ENCODE measurements at places on chromosomes 16 and 17.
A peak's percentile ranks its signal among the peaks of the same experiment; 100 is the strongest.

DNA sequence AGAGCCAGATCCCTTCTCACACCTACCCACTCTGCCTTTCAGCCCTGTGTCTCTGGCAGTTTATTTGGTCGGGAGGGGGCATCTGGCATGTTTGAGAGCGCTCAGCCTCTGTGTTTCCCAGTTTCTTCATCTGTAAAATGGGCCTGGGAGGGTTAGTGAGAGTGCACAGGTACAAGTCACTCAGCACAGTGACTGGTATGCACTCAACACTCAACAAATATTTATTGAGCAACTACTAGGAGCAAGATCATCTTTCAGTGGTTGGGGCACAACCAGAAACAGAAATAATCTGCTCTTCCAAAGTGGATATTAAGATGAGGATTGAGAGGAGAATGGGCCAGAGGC lies 13.7 kb upstream of the SRCIN1 start:
- no peak for DNase-seq

DNA sequence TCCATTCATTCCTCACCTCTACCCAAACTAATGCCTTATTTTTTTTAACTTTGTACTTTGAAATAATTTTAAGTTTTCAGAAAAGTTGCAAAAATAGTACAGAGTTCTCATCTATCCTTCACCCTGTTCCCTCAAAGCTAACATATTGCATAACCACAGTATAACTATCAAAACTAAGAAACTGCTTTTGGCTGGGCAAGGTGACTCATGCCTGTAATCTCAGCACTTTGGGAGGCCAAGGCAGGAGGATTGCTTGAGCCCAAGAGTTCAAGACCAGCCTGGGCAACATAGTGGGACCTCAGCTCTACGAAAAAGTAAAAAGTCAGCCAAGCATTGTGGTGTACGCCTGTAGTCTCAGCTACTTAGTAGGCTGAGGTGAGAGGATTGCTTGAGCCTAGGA lies 147.7 kb downstream of the SKAP1 start:
- no peak for DNase-seq

- DNase-seq = no peak
Measured at GRCh38 chr16:20612551-20613480, 36.6 kb upstream of the ACSM2B start.

DNA sequence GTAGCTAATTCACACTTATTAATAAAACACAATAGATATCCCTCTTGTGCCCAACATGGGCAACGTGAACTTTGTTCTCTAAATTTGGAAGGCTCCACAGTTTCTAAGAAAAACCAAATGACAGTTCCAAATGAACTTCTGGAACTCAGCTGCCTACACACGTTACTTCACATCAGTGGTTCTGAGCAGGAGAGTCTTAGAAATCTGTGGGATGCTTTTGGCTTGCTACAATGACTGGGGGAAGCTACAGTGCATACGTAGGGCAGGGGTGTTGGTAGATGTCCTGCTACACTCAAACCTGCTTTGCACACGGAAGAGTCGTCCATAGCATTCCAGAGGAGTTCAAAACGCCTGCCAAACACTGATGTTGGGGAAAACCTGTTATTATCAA lies 8.0 kb downstream of the TXNDC11 start:
- DNase-seq = no peak

- DNase-seq = no peak
Measured at GRCh38 chr16:55565086-55565485, 1.4 kb upstream of the CAPNS2 start.

GRCh38 chr16:88992351-88993165 lies 15.6 kb upstream of the CBFA2T3 start:
- no peak for DNase-seq

DNA sequence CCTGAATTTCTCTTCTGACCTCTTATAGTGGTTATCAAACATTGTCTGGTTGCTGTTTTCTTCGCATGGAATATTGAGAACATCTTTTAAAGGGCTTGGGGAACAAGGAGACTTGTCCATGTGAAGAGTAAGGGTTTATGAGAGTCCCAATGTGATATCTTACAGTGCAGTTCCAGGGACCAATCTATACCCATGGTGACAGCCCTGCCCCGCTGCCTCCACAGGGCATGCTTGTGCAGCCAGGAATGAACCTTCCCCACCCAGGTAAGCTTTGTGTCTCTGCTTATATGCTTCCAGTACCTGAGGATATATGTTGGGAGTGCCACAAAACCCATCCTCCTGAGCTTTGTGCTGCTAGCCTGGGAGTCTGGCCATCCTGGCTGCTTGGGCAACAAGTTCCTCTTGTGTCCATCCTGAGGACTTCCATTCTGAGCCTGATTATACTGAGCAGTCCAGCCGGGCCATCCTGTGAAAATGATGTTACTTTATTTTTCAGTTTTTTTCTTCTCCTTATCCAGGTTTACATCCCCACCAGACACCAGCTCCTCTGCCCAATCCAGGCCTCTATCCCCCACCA lies 9.5 kb upstream of the RAPGEFL1 start:
- no peak for DNase-seq

DNA sequence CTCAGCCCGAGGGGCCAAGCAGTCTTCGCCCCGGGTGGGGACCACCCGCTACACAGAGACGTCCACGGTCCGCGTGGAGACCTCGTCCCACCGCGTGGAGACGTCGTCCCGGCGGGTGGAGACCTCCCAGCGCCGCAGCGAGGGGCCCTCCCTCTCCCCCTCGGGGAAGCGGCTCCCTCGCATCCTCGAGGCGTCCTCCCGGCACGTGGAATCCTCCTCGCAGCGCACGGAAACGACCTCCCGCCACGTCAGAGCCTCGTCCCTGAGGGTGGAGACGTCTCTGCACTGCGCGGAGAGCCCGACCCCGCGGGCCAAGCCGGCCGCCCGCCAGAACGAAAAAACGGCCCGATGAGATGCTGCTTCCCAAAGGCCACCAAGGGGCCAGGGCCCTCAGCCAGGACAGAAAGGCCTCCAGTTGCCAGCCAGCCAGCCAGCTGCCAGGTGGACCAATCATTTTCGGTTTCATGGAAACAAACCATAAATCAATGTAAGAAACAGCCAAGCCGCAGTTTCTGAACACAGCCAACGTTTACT lies 424 bp downstream of the C17orf100 start:
- no peak for DNase-seq

DNA sequence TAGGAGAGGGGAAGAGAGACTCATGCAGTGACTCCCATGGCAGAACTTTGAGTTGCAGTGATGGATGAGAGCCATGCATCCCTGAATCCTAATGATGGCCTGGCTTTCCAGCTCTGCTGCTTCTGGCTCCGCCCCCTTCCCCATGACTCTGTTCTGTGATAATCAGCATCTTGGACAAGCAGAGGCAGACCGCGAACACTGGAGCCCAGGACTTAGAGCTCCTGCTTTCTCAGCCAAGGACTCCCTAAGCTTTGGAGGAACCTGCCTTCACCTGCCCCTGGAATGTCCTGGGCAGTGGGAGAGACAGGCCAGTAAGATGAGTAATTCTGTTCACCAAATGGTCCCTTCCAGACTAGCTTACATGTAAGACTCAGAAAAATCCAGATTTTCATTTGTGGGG lies 12.5 kb downstream of the CCDC92B start:
- DNase-seq = no peak

GRCh38 chr17:56653877-56654276 lies 60.4 kb downstream of the NOG start:
- peak; percentile 38 for DNase-seq

DNA sequence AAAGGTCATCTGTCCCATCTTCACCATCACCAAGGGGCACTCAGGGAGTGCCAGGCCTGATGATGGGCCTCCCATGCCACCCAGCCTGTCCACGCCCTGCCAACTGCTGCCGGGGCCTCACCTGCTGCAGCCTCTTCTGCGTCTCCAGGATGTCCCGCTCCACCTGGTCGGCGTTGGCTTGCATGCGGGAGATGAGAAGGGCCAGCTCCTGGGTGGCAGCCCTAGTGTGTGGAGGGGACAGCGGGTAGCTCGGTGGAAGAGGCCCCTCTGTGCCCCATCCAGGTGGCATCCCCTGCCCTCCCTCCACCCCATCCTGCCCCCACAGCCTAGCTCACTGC lies 3.2 kb downstream of the EVPL start:
- DNase-seq = no peak

DNA sequence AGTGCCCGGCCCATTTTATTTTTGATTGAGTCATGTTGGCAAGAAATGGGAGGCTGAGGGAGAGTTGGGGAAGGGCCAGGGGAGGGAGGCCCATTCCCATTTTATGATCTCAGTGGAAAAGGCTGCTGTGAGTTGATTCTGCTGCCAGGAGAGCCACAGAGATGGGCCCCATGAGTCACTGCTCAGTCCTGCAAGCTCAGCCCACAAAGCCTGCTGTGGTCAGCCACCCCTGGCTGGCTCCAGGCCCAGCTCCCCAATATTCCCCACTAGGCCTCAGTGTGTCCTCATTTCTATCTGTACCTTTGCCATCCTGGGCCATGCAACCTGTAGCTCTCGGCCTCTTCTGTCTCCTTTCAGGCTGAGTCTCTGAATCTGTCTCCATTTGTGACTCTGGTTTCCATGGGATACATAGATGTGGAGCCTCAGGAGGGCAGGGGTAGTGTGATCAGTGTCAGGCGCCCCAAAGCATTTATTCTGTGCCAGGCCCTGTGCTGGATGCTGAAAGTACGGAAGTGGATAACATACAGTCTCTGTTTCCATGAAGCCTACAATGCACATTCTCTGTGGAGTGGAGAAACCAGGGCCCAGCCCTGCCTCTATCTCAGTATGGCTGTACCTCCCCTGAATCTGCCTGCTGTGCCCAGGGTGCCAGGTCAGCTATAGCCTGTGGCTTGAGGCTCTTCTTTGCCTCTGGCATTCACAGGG lies 1.9 kb upstream of the PLEKHG4 start:
- no peak for DNase-seq

GRCh38 chr17:63444457-63444856 lies 1.6 kb downstream of the CYB561 start:
- DNase-seq = no peak

GRCh38 chr17:67440277-67441051 lies 63.4 kb downstream of the PITPNC1 start:
- no peak for DNase-seq

DNA sequence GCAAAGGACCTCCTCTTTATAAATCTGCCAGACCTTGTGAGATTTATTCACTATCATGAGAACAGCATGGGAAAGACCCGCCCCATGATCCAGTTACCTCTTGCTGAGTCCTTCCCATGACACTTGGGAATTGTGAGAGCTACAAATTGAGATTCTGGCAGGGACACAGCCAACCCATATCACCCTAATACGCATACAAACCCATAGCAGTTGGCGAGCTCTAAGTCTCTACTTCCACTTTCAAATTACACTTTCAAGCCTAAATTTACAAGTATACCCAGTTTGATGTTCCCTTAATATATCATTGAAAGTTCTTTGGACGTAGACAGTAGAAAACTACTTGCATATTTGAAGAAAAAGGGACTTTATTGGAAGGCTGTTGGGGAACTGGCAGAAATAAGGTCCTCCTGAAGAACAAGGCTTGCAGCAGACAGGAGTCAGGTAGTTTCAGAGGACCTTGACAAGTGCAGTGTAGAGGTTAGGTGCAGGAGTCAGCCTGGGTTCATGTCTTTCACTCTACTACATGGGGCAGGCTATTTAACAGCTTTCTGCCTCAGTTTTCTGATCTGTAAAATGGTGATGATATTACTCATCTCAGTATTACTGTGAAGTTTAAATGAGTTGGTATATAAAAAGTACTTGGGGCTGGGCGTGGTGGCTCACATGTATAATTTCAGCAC lies 107.9 kb upstream of the EEF2KMT start:
- DNase-seq = no peak

DNA sequence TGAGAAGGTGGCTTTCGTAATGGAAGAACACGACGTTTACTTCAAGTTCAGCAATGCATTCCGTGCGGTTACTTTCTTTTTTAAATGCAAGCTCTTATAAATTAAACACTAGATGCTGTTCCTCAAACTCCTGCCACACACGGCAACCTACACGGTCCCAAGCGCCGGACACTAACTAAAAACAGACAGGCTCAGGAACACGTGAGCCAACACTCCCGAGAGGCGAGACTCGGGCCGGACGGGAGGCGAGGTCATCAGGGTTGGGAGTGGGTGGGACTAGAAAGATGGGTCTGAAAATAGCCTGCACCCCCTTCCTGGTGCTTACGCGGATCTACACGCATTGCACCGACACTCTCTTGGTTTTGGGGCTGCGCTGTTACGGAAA lies 6.4 kb downstream of the CLCN7 start:
- DNase-seq = no peak

DNA sequence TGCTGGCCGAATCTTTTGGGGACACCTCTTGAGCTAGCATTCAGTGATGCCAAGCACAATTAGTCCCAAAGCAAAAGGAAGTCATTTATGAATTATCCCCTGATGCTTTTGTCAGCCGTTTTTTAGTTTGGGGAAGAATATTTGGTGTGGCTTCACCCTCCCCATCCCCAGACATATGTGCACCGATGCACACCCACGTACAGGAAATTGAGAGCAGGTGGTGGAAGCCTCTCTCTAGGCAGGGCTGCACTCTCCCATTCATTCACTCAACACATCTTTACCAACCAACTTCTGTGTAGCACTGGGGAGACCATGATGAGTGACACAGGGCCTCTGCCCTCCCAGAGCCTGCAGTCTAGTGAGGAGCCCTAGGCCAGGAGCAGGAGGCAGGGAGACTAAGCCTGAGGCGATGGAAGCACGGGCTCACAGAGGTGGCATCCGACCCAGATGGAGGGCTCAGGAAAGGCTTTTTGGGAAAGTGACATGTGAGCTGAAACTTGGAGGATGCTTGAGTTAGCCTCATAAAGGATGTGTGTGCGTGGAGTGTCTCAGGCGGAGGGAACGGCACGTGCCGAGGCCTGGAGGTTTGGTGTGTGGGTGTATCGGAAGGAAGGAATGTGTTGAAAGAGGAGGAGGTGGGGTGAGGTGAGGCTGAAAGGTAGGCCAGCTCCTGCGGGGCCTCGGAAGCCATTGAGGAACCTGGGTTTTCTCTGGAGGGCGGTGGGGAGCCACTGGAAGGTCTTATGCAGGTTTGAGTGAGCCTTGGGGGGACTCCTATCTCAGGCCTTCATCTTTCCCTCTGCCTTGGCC lies 43.8 kb downstream of the PSME3IP1 start:
- DNase-seq = no peak

GRCh38 chr16:381012-381788 lies 578 bp downstream of the PGAP6 start:
- DNase-seq = no peak

DNA sequence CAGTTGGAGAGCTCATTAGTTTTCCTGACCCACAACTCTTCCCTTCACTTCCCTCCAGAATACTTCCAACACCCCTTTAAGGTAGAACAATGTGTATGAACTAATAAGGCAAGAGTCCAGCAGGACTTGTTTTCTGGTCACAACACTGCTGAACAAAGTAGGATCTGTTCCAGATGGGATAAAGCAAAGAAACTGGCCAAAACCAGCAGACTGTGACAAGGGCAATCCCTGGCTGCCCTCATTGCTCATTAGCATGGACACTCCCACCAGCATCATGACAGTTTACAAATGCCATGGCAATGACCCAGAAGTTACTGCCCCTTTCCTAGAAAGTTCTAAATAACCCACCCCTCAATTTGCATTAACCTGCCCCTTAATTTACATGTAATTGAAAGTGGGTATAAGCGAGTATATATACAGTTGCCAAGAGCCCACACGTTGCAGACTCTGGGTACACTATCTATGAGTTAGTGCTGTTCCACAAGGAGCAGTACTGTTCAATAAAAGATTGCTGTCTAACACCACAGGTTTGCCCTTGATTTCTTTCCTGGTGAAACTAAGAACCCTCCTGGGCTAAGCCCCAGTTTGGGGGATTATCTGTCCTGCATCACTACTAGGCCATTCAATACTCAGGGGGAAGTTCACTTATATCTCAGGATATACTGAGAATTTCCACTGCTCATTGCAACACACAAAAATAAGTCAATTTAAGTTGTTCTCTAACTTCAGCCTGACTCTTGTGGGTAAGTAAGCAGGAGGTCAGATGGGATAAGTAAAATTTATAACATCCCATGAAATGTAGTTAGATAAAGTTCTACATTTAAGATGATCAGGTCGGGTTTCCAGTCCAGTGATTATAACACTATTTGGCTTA lies 82.3 kb downstream of the SSH2 start:
- no peak for DNase-seq

All from activated CD4-positive, alpha-beta T cell treated with anti-CD3 and anti-CD28 coated beads for 24 hours (primary cell).